ENCODE measurements at places on chromosomes 6 and 20.

DNA sequence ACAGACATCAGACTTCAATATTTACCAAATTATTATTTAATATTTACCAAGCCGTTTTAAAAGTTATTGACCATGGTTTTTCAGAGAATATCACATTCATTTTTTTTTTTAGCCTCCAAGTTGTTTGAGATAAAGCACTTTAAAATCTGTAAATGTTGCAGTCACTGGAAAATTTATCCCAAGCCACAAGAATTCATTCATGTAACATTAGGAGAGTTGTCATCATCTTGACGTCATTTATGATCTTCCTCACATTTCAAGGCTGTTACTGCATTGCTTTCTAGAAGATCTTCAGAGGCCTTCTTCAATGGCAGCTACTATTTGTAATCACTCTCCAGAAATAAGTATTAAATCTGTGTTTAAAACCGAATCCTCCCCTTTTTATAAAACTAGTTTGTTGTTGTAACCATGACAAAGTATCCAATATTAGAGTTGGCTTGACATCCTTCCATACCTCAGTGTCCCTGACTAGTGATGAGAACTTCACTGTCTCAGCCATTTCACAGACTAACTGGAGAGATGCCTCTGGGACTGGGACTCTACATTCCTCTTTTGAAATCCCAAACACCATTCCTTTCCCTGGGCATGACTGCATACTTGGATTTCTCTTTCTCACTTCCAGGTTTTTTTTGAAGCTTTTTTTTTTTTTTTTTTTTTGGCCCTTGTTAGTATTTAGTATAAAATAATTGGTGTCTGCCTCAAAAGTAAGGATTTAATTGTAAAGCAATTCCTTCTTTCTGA is 100.1 kb downstream of the ZFAND3 start:
- no peak for DNase-seq

- no peak for DNase-seq
These were observed 62.8 kb upstream of the GTSF1L start for GRCh38 chr20:43789593-43789992.

DNA sequence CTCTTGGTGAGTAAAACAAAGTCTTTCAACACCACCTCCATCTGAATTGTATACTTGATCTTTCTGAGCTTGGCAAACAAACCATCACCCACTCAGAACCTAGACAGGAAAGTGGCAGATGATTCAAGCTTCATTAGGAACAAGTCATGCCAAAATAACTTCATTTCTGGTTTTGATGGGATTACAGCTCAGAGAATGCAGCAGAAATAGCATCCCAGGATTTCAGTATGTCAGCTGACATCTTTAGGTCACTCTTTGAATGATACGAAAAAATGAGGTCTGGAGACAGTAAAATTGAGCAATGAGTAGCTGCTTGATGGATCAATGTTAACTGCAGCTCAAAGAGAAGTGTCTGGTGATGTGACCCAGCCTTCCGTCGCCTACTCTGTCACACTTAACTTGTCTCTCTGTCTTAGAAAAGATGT is 92.4 kb downstream of the GJA10 start:
- no peak for DNase-seq

GRCh38 chr20:53048387-53048786 is 76.2 kb downstream of the TSHZ2 start:
- peak; percentile 69 for DNase-seq

DNA sequence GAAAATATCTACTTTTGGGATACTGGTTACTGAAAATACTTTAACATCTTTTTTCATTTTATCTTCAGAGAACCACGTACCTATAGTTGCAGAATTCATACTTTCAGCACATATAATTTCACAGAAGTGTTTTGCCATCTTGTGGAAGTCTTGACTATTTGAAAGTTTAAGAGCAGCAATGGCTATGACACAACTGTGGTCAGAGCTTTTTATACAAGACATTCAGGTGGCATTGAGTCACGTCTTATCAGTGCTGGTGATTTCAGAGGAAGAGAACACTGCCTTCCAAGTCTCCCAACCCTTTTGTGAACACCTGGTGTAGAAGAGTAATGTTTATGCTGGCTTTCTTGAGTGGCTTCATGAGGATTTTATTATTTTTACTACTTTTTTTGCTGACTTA is 171.6 kb downstream of the ARID1B start:
- DNase-seq: no peak

DNA sequence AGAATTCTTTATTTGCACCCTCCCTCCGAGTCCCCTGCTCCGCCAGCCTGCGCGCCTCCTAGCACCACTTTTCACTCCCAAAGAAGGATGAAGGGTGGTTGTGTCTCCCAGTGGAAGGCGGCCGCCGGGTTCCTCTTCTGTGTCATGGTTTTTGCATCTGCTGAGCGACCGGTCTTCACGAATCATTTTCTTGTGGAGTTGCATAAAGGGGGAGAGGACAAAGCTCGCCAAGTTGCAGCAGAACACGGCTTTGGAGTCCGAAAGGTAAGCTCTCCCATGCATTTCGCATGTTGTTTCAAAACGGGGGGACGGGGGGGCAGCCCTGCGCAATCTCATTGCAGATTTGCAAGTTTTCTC is 357 bp downstream of the PCSK2 start:
- no peak for DNase-seq

DNA sequence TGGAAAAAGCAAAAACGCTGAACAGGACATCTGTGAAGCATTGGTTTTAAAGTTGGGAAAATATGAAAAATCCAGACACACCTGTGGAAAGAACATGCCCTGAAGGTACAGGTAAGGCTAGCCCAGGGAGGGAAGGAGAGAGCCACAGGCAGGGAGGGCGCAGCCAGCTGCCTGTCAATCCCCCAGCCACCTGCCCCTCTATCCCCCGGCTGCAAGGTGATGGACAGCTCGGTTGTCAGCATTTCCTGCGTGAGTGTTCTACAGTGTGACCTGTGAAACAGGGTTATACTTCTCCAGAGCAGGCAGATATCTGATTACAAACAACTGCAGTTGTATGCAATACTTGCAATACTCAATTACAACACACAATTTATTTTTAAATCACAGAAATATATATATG is 358.1 kb downstream of the SMOC2 start:
- no peak for DNase-seq

DNA sequence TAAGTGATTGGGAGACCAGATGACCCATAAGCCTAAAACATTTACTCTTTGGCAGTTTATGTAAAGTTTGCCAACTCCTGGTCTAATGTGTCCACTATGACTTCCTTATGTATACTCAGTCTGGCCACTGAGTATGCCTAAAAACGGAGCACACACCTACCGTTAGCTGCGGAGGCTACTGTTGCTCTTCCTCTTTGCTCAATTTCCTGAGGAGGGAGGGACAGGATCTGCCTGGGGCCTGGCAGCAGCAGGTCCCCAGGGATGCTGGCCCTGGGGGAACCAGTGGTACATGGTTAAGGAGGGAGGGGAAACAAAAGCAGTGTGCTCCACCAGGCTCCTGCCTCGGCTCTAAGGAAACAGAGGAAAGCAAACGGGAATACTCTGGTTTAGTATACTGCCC is 113.5 kb downstream of the CDYL start:
- no peak for DNase-seq

DNA sequence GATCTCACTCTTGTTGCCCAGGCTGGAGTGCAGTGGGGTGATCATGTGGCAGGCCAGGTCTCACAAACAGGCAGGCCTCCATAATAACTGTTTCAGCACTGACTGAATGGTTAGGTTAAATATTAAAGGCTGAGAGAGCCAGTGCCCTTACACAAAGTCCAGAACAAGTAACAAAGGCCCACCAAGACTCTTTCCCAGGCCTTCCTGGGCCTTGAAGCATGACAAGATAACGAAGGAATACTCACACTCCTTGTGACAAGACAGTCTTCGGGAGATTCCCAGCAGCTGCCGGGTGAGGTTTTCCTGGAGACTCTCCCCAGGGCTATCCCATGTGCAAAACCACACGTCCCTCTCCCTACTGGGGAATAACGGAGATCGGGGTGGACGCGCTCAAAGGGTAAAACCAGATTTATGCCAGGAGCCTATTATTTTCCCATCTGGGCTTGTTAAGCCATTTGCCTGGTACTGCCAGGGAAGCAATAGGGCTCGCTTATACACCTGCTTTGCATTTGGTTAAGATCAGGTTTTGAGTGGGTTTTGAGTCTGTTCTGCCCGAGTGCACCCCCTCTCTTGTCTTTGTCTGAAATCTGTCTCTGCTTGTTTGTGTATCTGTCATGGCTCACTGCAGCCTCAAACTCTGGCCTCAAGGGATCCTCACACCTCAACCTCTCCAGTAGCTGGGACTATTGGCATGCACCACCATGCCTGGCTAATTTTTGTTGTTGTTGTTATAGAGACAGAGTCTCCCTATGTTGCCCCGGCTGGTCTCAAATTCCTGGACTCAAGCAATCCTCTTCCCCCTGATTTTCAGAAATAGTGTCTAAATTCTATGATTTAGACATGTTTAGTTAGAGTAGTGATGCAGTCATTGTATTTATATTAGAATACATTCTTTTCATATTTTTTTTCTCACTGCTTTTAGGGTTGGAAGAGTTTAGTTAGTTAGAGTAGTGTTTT is 1.4 kb upstream of the ENPP3 start:
- DNase-seq: no peak

- no peak for DNase-seq
These were observed 373.1 kb downstream of the CD109 start for GRCh38 chr6:74069089-74069581.

GRCh38 chr20:41392871-41393704 is 26.5 kb upstream of the EMILIN3 start:
- no peak for DNase-seq

- no peak for DNase-seq
These were observed 10.8 kb upstream of the ADA start for GRCh38 chr20:44662261-44662660.

DNA sequence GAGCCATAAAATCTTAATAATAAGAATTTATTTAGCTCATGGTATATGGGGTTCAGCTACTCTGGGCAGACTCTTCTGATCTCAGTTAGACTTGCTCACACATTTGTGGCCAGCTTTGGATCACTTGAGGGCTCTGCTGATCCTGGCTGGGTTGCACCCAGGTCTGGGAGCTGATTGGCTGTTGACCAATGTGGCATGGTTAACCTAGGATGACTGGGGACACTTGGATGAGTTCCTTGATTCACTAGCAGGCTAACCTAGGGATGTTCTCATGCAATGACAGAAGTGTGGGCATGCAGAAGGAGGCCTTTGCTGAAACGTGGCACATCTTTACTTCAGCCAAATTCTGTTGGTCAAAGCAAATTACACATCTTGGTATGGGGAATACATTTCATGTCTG is 569.5 kb downstream of the UTRN start:
- no peak for DNase-seq

- DNase-seq: no peak
These were observed 15.2 kb upstream of the GUCA1A start for GRCh38 chr6:42158011-42158410.

DNA sequence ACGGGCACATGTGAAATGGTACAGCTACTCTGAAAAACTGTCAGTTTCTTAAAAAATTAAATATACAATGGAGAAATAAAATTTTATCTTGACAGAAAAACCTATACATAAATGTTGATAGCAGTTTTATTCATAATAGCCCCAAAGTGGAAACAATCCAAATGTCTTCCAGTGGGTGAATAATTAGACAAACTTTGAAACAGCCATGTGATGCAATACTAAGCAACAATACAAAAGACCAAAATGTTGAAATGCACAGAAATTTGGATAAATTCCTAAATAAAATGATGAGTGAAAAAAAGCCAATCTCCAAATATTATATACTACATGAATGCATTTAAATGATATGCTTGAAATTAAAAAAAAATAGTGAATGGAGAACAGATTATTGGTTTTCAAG is 523.1 kb downstream of the HTR1B start:
- no peak for DNase-seq

- no peak for DNase-seq
These were observed 2.7 kb upstream of the TRERF1 start for GRCh38 chr6:42454428-42454791.

- DNase-seq: no peak
These were observed 79.8 kb downstream of the KIF13A start for GRCh38 chr6:17907406-17908229.

DNA sequence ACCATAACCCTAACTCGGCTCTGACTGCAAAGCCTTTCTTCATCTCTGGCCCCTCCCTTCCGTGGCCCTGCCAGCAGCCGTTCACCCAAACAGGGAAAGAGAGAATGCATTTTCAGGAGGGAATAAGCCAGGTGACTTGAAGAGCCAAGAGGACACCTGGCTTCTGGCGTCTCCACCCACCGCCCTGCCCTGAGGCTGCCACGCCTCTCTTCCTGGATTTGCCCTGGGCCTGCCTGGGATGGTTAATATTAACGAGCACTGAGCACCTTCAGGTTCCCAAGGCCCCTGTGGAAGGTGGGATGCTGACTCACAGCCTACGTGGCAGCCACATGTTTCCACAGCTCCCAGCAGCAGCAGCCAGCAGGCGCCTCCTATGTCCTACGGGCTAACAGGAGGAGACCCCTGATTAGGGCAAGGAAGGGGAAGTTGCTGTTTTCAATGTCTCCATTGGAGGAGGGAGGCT is 138.0 kb upstream of the RREB1 start:
- peak; percentile 94 for DNase-seq

GRCh38 chr6:90195094-90195829 is 101.4 kb downstream of the BACH2 start:
- DNase-seq: no peak

- peak; percentile 68 for DNase-seq
These were observed 1.1 kb upstream of the CLIC1 start for GRCh38 chr6:31737315-31737990.

GRCh38 chr20:43761386-43762340 is 34.9 kb upstream of the GTSF1L start:
- DNase-seq: no peak

DNA sequence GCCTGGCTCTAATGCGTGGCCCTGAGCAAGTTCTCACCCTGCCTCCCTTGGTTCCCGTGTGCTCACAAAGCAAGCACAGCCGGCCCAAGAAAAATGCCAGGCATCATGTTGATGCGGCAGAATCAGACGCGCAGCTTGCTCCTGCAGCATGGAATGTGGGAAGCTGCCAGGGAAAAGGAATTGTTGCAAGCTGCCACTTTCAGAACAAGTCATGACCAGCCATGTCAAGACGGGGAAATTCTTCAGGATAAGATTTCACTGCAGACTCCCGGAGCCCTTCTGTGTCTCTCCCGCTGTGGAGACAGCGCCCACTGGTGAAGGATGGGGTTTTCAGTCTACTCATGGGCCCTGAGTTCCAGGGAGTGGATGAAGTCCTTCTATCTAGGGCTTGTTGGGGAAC is 4.6 kb downstream of the DACT2 start:
- no peak for DNase-seq

Data from SW480 (cell line).